ENCODE measurements at places on chromosomes 13 and 19.

DNA sequence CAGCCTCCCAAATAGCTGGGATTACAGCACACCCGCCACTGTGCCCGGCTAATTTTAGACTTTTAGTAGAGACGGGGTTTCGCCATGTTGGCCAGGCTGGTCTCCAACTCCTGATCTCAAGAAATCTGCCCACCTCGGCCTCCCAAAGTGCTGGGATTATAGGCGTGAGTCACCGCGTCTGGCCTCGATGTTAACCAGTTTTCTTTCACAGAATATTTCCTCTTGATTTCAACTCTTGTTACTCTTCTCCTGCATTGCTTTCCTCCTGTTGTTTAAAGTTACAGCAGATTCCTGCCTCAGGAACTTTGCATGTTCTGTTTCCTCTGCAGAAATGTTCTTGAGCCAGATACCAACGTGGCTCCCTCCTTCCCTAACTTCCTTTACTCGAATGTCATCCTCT, 3.7 kb upstream of the PEX11G start:
- no peak for DNase-seq

GRCh38 chr19:40803857-40804782, 5.1 kb downstream of the EGLN2 start:
- DNase-seq: no peak

DNA sequence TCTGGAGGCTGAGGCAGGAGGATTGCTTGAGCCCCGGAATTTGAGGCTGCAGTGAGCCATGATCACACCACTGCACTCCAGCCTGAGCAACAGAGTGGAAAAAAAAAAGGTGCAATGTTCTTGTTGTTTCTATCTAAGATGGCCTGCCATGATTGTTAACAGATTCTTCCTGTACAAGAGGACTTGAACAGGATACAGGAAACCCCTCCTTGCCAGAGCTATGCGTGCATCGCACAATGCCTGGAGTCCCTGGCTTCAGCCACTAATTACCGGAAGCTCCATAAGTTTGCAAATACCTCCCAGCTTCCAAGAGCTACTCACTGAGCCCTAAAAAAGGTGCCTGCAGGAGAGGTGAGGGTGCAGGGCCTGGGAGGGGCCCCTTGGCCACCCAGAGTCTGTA, 13.1 kb upstream of the HIF3A start:
- DNase-seq: no peak

- DNase-seq: no peak
These were observed 2.3 kb downstream of the ADGRE2 start for GRCh38 chr19:14775869-14776586.

DNA sequence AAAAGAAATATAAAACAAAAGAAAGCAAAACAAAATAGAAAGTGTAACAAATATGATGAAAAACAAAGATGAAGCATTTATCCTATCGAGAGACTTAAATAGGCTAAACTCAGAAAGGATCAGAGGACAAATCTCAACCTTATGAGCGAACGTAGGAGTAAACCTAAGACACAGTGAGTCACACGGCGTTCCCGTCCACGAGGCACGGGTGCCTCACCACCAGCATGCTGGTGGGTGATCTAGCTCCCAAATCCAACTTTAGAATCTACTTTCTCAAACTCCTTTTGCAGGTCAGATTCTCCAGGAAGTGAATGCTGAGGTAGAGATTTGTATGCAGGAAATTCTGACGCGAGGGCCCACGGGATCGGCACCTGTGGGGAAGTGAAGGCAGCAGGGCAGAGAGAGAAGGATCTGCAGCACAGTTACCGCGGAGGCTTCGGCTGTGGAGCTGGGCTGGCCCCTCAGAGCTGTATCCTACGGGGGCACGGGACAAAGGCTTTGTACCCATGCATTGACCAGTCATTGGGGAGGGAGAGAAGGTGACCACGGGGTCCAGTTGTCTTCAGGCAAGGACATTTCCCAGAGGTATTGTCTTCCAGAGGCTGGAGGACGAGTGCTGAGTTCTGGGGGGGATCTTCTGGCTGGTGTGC, 7.5 kb upstream of the MIER2 start:
- DNase-seq: peak; percentile 33

GRCh38 chr13:112968380-112968909, 569 bp upstream of the MCF2L start:
- DNase-seq: peak; percentile 64

DNA sequence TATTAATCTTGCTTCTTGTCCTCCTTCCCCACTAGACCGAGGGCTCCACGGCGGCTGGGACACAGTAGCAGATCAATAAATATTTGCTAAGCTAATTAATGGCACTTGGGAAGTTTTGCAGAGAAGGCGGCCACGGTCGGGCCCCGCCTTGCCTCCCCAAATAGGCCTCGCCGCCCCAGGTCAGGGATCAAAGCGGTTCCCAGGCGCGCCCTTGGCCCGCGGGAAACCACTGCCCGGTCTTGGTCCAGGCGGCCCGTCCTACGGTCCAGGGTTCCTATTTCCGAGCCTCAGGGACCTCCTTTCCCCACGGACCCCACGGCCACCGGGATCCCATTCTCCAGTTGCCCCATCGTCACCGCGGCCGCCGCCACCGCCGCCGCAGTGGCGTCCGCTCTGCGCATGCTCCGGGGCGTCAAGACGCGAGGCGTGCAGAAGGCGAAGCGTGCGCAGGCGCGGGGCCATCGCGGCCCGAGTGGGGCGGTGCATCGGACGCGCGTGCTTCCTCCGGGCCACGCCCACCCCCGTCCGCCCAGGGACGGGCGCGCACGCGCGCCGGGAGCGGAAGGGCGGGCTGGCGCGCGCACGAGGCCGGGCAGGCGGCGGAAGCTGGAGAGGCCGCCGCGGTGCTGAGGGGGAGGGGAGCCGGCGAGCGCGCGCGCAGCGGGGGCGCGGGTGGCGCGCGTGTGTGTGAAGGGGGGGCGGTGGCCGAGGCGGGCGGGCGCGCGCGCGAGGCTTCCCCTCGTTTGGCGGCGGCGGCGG, at the start of gene SMARCA4:
TSS of gene SMARCA4 (plus strand) at position 717 of the 759 bp plus-strand sequence. CDS start 23,122 bp downstream, outside the sequence.
- DNase-seq: peak; percentile 98

DNA sequence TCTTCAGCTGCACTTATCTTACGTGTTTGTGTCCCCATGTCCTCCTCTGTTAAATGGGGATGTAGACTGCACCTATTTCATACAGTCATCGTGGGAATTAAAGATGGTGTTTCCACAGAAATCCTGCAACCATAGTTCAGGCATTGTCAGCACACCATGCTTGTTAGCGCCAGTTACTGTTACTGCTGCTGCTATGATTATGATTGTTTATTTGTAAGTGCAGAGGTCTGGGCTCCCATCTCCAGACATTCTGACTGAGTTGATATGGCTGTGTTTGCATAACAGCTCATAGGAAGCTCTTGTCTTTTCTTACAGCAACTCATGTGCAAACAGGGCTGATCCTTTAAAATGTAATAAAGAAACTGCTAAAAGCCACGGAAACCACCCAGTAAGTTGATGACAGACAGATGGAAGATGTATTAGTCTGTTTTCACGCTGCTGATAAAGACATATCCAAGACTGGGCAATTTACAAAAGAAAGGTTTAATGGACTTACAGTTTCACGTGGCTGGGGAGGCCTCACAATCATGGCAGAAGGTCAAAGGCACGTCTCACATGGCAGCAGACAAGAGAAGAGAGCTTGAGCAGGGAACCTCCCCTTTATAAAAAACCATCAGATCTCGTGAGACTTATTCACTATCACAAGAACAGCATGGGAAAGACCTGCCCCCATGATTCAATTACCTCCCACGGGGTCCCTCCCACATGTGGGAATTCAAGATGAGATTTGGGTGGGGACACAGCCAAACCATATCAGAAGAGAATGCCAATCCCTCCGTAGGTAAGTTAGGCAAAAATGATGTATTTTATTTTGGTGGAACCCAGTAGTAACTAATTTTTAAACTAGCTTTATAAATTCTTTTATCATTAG, 1.6 kb downstream of the ZSCAN5A start:
- DNase-seq: no peak

DNA sequence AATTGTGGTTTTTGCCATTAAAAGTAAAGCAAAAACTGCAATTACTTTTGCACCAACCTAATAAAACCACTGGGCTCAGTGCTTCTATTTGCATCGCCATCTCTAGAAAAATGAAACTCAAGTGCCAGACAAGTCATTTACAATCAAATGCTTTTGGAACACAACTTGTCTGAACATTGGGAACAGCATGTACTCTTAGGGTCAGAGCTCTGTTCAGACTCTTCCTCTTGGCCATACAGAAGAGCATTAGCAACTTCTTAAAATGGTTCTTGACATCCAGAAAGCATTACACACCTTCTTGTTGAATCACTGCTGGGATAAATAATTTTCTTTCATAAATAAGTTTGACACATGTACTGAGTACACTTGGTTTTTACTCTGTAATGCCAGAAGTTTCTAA, 272.5 kb downstream of the DCLK1 start:
- DNase-seq: no peak
